Activated CD4-positive, alpha-beta T cell treated with anti-CD3 and anti-CD28 coated beads for 24 hours (primary cell): ENCODE measurements at places on chromosomes 3 and 15.

- DNase-seq, result no peak
Observed at GRCh38 chr3:85801955-85802354, 843.2 kb downstream of the CADM2 start.

GRCh38 chr3:39021465-39022285 lies 30.1 kb downstream of the SCN11A start:
- DNase-seq, result no peak

DNA sequence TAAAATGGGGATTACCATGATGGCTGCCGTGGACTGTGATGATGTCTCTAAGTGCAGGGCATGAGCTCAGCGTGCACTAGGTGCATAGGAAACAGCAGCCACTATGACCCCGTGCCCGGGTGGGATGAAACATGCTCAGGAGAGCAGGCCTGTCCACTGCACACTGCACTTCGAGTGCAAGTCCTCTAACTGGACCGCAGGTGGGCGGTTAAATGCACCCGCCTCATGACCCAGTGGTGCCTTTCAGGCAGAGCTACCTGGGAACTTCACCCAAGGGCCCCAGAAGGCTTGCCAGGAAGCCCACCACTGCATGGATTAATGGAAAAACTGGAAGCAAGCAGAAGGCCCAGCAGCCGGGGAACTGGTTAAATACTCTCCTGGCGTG lies 34.0 kb downstream of the PRKCD start:
- DNase-seq, result no peak

- DNase-seq, result no peak
Observed at GRCh38 chr3:42023380-42023779, 61.5 kb upstream of the ULK4 start.

DNA sequence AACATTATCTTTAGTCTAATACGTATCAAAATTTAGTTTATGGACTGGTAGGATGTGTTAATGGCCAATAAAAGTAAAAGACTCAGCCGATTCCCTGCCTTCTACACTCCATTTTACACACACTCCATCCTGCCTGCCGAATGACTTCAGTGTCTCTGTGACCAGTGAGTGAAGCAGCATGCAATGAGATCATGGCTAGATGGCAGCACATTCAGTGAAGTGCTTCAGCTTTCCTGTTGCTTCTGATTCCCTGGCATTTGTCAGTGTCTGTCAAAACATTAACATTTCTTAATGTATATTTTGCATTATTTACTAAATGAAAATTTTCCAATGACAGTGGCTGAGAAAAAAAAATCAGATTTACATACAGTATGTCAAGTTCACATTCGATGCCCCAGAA lies 412.0 kb downstream of the FHIT start:
- no peak for DNase-seq

- DNase-seq, result no peak
Observed at GRCh38 chr3:129793942-129794310, 99.6 kb downstream of the TMCC1 start.

DNA sequence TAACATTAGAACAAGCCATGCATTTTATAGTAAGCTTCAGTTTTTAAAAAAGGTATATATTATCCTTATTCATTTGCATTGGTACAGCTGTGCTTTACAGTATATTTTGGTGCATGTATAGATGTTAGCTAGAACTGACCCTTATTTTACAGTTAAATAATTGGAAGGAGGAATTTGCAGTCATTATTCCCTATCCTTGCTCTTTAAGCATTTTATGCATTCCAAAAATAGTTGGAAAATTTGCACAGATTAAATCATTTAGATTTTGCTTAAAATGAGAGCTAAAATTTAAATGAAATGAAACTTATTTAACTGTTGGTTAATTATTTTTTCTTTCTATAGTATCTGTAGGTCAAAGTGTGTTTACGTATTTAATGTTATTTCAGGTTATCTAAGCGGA lies 667.1 kb downstream of the NAALADL2 start:
- no peak for DNase-seq

DNA sequence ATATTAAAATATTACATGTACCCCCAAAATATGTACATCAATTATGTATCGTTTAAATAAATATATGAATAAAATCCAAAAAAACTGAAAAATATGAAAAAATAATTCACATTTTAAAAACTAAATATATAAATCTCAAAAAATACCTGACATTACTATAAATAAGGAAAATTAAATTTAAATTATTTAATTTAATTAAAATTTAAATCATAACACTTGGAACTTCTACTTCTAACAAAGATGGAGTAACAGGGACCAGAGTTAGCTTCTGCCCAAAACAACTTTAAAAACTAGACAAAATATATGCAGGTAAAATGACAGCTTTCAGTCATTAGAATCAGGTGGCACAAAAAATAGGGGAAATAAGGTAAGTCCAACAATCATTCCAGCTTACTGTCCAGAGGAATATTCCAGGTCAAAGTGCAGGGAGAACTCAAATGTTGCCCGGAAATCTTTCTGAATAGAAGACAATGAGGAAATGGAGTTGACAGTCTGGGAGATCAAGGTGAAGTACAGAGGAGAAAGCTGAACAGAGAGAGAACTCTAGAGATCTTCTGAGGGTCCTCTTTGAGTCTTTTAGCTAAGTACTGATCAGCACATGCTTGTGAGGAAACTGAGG lies 207.7 kb upstream of the ATP11B start:
- no peak for DNase-seq

- no peak for DNase-seq
Observed at GRCh38 chr3:141227752-141228151, 3.9 kb upstream of the PXYLP1 start.

- no peak for DNase-seq
Observed at GRCh38 chr15:67066959-67067853, 1.8 kb downstream of the SMAD3 start.

- no peak for DNase-seq
Observed at GRCh38 chr3:177589911-177590381, 392.7 kb upstream of the TBL1XR1 start.

- no peak for DNase-seq
Observed at GRCh38 chr15:96353416-96353929, 23.0 kb downstream of the NR2F2 start.

- no peak for DNase-seq
Observed at GRCh38 chr15:31283043-31283442, 43.6 kb upstream of the KLF13 start.

DNA sequence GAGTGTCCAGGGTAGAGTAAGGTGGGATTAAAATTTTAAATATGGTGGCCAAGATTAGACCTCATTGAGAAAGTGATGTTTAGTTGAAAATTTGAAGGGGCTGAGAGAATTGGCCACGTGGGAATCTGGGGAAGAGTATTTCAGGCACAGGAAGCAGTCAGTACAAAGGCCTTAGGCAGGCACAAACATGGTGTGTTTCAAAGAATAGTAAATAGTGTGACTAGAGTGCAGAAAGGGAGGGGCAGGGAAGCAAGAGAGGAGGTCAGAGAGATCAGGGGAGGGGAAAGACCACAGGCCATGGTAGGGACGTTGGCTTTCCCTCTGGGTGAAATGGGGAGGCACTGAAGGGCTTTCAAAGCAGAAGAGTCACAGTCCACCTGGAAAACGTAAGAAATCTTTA lies 36.6 kb upstream of the POMGNT2 start:
- DNase-seq, result no peak

GRCh38 chr3:32782407-32782806 lies 35.4 kb upstream of the TRIM71 start:
- no peak for DNase-seq

- no peak for DNase-seq
Observed at GRCh38 chr15:31483986-31484951, 157.6 kb downstream of the KLF13 start.

- no peak for DNase-seq
Observed at GRCh38 chr3:121482660-121483059, 63.1 kb downstream of the POLQ start.

DNA sequence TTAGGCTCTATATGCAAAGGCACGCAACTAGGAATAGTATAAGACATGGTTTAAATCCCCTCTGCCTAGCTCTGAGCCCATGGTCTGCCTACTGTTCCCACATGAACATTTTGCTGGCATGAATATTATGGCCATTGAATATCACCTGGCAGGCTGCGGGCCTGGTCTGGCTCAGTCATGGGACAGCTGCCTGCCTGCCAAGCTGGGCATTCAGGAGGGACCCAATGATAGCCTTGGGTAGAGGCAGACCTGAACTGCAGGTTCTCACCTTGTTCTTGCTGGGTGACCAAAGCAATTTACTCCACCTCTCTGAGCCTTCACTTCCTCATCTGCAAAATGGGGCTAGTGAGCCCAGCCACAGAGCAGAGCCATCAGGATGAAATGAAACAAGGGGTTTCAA lies 11.3 kb downstream of the RBP1 start:
- DNase-seq, result no peak

DNA sequence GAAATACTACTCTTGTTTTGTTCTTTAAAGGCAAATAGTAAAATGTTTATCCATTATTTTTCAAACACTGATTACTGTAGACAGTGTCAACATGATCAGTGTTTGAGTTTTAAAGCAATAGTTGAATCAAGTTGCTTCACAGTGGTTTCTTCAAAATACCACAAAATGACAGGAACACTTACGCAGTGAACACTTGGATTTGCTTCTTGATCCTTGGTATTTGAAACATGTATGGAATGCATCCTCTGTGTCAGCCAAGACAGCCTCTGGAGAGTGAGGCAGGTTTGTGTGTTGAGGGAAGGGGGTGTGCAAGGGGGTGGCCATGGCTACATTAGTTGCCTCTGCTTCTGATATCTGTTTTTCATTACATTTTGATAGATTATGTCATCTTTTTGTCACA lies 413.0 kb downstream of the RBMS3 start:
- DNase-seq, result no peak

DNA sequence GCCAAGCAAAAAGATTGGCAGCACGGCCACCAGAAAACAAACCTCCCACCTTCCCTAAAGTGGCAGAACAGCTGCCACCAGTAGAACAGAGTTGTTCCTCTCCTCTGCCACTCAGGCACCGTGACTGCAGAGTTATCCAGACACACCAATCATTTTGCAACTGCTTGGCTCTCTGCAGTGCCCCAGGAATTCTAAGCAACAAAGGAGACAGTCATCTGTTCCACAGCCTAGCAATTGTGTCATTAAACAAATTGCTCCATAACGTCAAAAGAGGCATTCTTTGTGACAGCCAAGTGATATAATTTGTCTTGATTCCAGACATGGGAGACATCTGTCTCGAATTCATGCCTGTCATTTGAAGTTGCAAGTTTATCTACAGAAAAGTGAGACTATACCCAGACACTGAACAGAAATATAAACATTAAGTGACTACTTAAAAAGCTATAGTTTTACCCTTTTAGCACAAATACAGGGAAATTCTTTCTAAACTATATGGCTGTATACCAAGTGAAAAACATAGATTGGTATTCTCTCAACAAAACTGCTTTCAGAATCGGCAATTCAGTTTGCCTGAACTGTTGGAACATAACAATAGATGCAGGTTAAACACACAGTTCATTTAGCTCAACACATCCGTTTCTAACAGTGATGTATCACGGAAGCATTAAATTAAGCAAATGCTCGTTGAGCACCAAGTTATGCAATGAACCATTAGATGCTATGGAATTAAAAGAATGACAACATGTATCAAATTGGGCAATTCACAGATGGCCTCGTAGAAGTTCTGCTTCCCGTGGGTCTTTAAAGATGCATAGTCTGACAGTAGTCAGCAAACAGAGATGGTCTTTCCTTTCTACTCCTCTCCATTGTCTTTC lies 281.3 kb downstream of the FGF12 start:
- DNase-seq, result no peak

- DNase-seq, result no peak
Observed at GRCh38 chr3:60095516-60095915, 1045.7 kb upstream of the CFAP20DC start.

GRCh38 chr3:196399485-196399945 lies 32.7 kb downstream of the UBXN7 start:
- DNase-seq, result no peak

DNA sequence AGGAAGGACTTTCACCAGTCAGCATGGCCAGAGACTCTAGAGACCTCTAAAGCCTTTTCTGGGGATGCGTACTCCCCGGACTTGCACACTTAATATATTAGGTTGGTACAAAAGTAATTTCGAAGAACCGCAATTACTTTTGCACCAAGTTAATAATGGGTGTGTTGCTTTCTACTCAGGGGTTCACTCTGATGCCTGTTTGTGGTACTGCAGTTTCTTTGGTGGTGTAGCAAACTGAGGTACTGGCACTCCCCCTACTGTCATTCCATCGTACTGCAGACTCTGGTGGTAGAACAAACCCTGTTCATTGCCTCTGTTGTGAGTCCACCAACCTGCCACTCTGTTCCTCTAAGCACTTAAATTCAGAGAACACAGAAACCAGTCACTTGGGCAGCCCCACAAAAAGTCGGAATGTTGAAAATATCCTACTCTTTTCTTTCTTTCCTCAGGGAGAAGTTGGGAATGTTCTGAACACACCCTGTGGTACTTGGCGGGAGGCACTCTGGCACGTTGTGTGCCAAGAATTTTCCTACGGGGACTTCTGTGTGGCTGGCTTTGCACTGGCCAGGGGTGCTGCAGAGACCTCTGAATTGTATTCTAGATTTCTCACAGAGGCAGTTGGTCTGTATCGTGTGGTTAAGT lies 46.3 kb downstream of the GABRG3 start:
- peak; percentile 14 for DNase-seq
